ENCODE measurements at places on chromosomes 4 and X.

DNA sequence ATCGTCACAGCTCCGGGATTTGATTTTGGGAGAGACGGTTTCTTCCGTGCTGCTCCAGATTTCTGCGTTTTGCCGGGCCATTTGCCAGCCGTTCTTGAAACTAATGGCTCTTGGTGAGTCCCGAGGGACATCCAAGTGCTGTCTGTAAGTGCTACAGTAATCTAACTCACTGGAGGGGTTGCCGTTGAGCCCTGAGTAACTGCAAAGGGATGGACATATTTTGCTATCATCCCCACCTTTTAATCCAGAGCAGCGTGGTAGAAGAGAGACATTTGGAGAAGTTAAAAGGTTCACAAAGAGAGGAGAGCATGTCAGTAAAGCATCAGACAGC lies 88.9 kb upstream of the PDLIM3 start:
- DNase-seq = no peak

DNA sequence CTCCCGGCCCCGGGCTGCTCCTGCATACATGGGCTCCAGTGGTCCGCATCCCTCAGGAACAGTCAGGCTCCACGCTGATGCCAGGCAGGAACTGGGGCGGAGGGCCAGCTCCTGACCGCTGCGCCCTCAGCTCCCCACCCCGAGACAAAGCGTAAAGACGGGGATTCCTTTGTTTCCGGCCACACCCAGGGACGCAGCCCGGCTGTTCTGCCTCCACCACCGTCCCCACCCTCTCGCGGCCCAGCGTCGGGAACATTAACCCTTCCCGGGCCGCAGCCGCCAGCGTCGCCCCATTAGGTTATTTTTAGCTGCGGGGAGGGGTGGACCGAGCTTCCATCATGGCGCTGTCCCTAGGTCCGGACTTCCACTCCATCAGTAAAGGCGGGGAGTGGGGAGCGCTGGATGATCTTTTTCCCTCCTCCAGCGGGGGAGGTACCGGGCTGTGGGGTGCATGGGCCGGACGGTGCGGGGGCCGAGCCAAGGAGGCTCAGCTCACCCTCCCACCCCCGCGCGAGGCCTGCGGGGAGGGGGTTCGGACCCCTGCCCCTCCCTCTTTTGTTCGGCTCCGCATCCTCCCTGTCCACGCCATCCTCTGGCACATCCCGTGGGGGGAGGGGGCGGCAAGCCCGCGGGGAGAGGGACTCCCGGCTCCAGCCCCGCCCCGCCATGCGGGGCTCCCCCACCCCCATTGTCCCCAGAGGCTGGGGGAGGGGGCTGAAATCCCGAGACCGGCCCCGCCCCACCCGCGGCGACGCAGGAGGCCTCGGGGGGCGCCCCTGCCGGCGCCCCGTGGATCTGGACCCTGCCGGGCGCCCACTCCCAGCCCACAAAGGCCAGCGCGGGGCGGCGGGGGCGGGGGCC lies 5.3 kb downstream of the CRMP1 start:
- no peak for DNase-seq

GRCh38 chr4:140256335-140256734 lies 102.4 kb upstream of the MAML3 start:
- DNase-seq = no peak

DNA sequence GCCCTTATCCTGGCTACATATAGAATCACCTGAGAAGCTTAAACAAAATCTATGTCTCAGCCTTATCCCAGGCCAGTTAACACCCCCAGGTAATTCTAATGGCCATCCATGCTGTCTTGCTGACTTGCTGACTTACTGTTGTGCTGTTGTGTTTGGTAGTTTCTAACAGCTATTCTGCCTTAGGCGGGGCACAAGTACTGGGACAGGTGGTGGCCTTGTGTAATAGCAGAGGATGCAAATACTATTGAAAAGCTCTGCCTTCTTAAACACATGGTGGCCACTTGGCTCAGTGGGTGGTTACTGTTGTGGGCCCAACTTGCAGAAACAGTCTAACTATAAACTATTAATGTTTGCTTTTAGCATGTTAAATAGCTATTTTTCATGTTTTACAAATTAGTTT lies 56.2 kb downstream of the CDS1 start:
- no peak for DNase-seq

DNA sequence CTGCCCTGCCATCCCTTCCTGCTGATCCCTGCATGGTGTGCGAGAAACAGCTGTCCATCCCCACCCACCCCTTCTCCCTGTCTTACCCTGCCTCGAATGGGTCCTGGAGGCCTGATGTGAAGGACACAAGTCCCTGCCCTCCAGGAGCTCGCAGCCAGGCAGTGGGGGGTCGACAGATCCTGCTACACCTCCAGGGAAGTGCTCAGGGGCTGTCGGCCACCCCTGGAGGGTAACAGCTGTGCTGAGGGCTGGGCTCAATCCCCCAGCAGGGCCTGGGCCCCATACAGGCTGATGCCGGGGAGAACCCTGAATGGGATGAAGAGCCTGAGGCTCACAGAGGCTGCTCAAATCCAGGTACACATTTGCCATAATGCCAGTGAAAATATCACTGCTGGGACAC lies 17.6 kb downstream of the HMX1 start:
- DNase-seq = no peak

GRCh38 chr4:105594099-105595010 lies 41.9 kb downstream of the ARHGEF38 start:
- no peak for DNase-seq
